Fibroblast of the aortic adventitia (primary cell): ENCODE measurements at places on chromosomes 3 and 15. TPM values are rescaled to one million over a fixed set of nuclear protein-coding genes. Genes with fewer than 3 reads are reported as not detected.

Gene REC114
- total RNA-seq, result not detected in 2 replicates

Gene CASR
- total RNA-seq, result not detected in 2 replicates

GRCh38 chr3:62178739-62179600 lies 194.4 kb downstream of the FEZF2 start:
- DNase-seq, result no peak

Gene KIF15
- total RNA-seq, result 0.98 and 17.1 TPM in 2 replicates

Gene PRKCI
- 56.2 and 63.9 TPM in 2 replicates for total RNA-seq
